Activated naive CD8-positive, alpha-beta T cell treated with anti-CD3 and anti-CD28 coated beads for 36 hours (primary cell): ENCODE measurements at places on chromosomes 5 and 9.

- DNase-seq, result peak; percentile 34
These were observed 2.8 kb downstream of the GBGT1 start for GRCh38 chr9:133160742-133161546.

DNA sequence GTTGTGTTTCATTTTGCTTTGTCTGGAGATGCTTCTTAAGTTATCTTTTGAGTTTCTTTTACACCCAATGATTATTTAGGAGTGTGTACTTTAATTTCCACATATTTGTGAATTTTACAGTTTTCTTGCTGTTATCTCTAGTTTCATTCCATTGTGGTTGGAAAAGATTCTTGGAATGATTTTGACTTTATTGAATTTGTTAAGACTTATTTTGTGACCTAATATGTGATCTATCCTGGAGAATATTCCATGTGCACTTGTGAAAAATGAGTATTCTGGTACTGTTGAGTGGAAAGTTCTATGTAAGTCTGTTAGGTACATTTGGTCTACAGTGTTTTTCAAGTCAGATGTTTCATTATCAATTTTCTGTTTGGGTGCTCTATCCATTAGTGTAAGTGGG lies 24.4 kb upstream of the GRAMD2B start:
- no peak for DNase-seq

GRCh38 chr5:38925154-38925925 lies 79.5 kb downstream of the OSMR start:
- no peak for DNase-seq

DNA sequence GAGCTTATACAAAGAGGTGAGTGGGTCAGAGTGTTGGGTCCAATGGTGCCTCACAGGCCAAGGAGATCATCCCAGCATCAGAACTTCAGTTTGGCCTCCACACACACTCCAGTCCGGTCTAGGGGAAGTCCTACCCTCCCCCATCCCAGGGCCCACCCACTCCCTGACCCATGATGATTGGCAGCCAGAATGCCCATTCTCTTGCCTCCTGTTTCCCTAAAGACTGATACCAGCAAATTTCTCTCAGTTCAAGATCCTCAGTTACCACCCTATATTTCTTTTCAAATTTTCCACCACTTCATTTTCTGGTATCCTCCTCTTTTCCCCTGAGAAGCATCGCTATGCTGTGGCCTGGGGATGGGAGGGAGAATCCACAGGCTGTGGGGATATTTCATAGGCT lies 21.9 kb downstream of the DRD1 start:
- no peak for DNase-seq

DNA sequence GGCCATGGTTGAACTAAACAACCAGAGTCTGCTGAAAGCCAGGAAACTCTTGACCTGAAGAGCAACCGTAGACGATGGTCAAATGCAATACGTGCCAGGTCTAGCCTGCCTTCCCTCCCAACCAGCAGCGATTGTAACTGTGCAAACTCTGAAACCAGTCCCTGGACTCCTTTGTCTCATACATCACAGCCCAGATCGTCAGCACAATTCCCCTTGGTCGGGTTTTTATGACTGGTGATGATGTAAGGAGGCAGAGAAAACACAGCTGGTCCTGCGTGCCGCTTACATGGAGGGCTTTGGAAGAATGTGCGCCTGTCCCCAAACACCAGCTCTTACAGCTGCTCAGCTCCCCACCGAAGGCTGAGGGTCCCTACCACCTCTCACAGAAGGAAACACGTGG lies 24.6 kb downstream of the SMIM23 start:
- no peak for DNase-seq

DNA sequence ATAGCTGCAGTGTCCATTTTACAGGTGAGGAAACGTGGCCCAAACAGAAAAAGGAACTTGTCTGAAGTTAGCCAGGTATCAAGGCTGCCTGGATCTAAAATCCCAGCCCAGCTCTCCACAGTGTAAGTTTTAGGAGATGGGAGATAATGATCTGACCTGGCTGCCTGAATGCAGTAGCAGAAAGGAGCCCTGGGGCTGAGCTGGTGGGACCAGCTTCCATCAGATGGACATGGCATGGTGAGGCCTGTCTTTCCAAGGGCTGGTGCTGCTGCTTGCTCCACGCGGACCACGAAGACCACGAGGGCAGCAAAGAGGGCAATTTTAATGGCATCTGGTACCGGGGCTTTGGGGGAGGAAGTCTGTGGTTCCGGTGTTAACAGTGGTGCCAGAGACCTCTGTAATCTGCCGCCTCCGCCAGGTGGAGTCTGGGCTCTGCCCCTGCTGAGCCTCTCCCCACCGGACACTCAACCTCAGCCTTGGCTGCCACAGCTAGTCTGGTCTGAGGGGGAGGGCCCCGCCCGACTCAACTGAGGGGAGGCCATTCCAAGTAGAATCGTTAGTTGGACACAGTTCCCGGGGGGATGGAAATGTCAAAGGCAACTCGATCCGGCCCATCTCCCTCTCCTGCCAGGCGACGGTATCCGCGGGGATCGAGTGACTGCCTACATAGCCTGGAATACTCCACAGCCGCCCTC lies 650 bp downstream of the MYORG start:
- peak; percentile 57 for DNase-seq

DNA sequence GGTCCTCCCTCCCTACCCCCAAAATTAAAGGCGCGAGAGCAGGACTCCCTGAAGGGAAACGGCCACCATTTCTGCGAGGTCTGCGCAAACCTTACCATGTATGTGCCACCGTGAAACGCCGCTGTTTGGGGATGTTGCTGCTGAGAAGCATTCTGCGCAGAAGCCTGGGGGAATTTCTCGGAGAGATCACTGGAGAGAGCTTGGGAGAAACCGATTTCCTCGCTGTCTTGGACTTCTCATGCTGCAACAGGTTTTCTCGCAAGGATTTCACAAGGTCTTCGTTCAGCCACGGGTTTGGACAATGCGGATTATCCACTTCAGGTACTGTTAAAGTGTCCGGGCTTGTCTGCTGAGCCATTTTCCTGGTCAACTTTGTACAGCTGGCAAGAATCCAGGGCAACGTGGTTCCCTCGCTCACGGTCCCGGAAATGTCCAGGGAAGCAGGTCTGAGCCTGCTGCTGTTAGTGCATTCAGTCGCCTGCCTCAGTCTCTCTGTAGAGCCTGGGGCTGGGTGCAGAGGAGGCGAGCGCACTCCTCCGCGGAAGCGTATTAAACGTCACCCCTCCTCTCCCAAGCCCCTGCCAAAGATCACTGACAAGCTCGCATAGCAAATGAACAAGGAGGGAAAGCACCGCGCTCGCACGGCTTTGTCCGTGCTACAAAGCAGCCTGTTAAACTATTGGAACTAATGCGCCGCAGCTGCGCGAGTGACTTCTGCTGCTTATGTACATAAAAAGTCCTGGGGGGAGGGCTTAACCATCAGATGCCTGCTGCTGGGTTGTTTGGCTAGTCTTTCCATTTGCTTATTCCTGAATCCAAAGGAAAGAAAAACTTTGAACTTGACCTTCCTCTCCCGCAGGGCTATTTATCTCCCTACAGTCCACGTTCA lies 125.1 kb downstream of the PDE4D start:
- DNase-seq, result peak; percentile 9

GRCh38 chr9:36560771-36561170 lies 11.9 kb upstream of the MELK start:
- no peak for DNase-seq

GRCh38 chr5:103333376-103333775 lies 74.8 kb downstream of the MACIR start:
- no peak for DNase-seq

GRCh38 chr5:167900340-167900935 lies 391.0 kb upstream of the WWC1 start:
- no peak for DNase-seq

DNA sequence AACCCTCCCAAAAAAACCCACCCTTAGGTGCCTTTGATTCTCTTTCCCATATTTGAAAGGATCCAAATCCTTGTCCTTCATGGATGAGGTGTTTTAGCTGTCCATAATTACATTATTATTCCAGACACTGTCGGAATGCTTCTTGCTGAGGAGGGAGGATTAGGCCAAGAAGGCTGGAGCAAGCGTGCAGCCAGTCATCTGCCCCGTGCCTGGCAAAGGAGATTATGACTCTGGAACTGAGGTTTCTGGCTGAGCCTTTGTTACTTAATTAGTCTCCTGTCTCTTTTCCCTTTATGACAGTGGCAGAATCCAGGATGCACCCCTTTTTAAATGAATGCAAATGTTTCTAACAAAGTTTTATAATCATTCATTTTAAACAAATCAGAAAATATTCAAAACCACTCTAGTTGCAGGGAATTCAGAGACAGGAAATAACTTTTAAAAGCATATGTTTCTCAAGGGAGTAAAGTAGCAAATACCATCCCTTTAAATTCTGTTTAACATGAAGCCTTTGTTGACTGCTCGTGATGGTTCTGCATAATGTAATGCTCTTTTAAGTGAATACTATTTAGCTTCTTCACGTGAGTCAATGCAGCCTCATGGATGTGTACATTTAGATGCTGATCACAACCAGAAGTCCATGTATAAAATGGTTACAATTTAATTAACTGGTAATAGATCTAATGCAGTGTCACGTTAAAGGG lies 69.8 kb downstream of the GALNT10 start:
- no peak for DNase-seq

DNA sequence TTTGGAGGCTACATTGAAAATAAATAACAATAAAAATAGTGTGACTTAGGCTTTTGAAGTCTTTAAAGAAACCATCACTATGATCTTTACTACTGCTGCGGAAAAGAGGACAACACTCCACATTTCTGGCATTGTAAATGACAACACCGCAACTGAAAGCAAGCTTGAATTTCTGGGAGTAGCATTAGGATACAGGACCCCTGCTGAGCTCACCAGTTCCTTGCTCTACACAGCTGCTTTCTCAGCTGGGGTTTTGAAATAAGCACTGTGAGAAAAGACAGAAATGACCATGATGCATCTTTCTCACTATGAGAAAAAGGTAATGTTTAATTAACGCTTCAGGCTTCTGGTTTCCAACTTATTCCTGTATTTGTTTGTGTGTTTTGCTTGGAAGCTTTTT lies 168.0 kb downstream of the TAF11L14 start:
- no peak for DNase-seq

DNA sequence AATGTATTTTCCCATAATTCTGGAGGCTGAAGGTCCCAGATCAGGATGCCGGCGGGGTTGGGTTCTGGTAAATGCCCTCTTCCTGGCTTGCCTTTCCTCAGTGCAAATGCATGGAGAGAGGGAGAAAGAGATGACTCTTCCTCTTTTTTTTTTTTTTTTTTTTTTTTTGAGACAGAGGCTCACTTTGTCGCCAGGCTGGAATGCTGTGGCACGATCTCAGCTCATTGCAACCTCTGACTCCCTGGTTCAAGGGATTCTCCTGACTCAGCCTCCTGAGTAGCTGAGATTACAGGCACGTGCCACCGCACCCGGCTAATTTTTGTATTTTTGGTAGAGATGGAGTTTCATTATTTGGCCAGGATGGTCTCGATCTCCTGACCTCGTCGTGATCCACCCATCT lies 300.0 kb upstream of the TAS2R1 start:
- DNase-seq, result no peak
